Daoy (cell line): ENCODE measurements at places on chromosomes 2 and 18.

DNA sequence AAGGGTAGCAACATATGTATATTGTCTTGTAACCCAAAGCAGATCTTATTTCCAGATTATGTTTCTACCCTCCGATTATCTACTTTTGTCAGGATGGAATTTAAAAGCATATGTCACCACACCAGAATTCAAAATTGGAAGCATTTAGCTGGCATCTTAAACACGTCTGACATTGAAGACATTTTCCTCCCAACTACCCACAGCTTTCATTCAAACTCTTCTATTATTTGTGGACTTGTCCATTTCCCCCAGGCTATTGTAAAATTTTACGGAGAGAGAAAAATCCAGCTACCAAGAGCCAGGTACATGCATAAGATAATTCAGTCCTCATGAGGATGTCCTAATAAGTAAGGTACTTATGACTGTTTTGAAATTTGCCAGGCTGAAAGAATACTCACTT, 659.3 kb downstream of the LRRTM4 start:
- no peak for DNase-seq

- no peak for DNase-seq
Observed at GRCh38 chr2:129857200-129857599, 122.3 kb upstream of the RAB6C start.

GRCh38 chr2:178892751-178893625, 85.8 kb upstream of the TTN start:
- DNase-seq, result no peak

DNA sequence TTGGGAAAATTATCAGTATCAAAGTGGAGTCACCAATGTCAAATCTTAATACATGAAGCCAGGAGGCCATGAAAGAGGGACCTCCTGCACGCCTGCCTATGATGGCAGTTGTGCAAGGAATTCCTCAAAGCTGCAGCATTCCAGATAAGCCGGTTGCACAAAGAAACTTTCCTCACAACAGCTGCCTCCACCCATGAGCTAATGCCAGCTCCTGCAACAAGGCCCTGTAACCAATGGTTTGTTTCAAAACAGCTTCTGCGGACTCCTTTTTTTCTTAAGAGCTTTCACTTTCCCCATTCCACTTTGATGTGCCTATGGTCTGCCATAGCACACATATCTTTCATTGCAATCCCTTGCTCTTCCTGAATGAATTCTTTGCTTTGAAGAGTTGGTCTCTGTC, 22.4 kb downstream of the TMEM200C start:
- DNase-seq, result no peak

DNA sequence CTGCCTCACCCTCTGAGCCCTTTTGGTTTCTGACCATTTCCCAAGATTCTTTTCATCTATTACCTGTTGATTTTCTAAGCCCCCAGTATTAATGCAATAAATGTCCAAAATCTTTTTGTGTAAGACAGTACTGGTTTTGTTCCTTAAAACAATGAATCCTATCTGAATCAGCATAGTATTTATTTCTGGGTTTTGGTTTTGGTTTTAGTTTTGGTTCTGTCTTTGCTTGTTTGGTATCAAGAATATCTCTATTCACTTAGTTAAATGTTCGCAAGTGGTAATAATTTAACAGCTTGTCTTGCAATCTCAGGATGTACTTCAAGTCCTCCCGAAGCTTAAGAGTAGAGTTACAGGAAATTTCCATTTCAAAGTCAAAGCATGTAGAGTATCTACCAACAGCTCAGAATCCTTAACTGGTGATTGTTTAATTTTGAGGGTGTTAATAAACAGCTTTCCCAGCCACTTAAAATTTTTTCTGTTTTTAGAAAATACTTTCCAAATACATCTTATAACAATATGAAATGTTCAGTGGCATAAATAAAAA, 67.7 kb upstream of the NEDD4L start:
- DNase-seq, result no peak

DNA sequence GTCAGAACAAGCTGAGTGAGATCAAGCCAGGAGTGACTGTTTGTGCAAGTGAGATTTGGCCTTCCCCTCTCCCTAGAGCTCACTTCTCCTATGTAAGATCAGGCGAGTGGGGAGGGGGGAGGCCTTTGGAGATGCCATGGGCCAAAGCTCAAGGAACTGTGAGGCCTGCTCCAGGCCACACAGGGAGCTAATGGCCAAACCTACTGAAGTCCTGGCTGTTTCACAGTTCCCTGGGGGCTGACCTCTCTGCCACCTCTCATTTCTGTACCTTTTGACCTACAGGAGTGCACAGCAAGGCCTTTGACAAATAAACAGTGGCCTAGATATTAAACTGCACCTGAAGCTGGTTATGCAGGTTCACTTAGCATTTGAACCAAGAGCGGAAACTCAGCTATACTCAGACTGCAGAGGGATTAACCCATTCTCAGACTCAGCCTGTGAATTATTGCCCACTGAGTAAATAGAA, 235.0 kb upstream of the NT5C1B start:
- DNase-seq, result no peak

- DNase-seq, result no peak
Observed at GRCh38 chr18:961644-962355, 57.1 kb downstream of the ADCYAP1 start.

DNA sequence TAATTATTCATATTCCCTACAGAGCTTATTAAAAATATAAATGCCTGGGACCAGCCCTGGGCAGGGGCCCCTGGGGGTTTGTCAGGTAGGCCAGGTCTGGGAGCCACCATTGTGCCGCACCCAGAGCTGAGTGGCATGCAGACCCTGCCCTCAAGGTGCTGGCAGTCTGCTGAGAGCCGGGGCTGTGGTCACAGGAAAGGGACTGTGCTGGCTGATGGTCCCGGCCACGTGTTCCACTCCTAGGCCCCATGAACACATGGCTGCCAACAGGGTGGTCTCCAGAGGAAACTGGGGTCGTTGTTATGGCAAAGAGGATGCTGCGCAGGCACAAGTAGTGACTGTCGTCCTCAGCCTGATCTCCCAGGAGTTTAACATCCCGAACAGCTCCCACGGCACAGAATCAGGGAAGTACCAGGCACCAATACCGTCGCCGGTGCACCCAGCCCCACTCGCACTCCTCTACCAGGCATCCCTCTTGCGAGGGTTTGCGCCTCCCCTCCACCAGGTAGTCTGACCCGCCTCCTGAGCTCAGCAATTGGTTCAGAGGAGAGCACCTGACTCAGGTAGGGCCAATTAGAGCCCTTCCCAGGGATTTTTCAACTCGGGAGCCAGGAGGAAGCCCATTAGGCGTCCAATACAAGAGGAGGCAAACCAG, 39.2 kb upstream of the BIN1 start:
- DNase-seq, result no peak

GRCh38 chr2:96414161-96414710, 78.7 kb downstream of the NCAPH start:
- DNase-seq, result no peak

DNA sequence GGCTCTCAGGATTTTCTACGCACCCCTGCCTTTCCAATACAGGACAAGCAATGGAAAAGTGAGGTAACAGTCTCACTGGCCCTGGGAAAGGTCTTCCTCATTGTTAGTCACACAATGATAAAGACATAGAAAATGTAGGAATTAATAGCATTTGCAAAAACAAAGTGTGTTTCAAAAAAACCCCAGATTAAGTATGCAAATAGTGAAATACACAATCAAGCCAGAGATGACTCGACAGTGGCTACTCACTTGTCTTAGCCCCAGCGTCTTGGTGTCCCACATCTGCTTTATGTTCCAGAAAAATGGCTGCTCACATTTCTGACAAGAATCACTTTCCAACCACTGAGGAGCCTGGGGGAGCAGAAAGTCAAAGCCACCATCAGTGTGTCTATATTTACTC, 47.0 kb upstream of the AP1S3 start:
- no peak for DNase-seq

- DNase-seq, result peak; percentile 85
Observed at GRCh38 chr2:98465456-98466226, 21.0 kb downstream of the INPP4A start.

GRCh38 chr18:36191286-36191685, 4.0 kb downstream of the MOCOS start:
- no peak for DNase-seq

DNA sequence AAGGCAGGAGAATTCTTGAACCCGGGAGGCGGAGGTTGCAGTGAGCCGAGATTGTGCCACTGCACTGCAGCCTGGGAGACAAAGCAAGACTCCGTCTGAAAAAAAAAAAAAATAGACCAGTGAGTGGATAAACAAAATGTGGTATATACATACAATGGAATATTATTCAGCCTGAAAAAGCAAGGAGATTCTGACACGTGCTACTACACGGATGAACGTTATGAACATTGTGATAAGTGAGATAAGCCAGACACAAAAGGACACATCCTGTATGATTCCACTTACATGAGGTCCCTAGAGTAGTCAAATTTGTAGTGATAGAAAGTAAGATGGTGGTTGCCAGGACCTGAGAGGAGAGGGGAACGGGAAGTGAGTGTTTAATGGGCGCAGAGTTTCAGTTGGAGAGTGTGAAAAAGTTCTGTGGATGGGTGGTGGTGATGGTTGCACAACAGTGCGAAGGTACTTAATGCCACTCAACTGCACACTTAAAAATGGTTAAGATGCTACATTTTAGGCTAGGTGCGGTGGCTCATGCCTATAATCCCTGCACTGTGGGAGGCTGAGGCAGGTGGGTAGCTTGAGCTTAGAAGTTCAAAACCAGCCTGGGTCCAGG, 38.3 kb downstream of the NIFK start:
- no peak for DNase-seq

DNA sequence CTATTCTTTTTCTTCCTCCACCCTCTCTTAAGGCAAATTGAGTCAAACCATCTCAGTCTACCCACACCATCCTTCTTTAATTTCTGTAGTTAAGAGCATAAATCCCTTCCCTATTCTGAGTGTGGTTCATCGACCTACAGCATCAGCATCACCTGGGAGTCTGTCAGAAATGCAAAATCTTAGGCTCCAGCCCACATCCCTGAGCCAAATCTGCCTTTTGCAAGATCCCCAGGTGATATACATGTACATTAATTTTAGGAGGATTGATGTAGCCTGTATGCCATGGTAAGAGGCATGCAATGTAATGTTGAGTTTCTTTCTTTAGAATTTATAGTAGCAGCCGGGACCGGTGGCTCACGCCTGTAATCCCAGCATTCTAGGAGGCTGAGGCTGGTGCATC, 151.7 kb upstream of the TNP1 start:
- DNase-seq, result no peak

DNA sequence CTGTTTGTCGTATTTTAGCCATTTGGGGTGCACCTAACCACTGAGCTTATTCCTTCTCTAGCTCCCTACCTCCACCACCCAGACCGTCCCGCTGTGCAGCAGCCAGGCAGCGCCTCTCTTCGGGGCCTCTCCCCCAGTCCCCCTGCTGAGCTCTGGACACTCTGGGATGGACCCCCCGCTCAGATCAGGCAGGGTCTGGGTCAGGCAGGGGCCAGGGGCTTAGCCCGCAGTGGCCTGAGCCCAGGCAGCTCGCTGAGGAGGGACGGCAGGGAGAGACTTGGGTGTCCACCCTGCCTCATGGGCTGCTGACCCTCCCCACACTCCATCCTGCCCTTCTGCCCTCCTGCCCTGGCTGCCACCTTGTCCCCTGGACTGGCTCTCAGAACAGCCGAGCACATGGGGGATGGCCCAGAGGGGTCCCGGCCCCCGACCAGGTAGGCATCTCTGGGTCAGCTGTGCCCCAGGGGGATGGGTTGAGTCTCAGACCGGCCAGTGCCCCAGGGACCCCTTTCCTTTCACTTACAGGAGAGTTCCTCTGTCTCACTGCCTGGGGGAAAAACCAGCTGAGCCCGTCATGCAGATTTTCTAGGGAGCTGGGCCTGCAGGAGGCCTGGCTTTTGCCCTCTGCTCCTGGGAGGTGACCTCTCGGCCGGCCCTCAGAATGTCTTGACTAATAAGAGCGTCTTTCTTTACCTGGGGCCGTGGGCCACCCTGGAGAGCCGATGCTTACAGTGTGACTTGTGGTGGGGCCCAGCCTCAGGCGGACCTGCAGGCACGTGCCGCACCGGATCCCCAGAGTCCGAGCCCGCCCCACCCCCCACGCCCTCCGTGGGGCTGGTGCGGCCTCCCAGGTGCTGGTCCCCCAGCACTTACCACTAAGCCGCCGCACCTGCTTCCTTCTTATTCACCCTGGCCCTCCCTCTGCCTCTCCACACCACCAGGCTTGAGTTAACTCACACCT, 22.8 kb upstream of the PXDN start:
- DNase-seq, result no peak

GRCh38 chr2:217735899-217736298, 266.9 kb downstream of the TNS1 start:
- no peak for DNase-seq

- no peak for DNase-seq
Observed at GRCh38 chr2:99166218-99166617, 11.5 kb downstream of the LIPT1 start.

- no peak for DNase-seq
Observed at GRCh38 chr2:145194673-145195072, 674.8 kb upstream of the ZEB2 start.

DNA sequence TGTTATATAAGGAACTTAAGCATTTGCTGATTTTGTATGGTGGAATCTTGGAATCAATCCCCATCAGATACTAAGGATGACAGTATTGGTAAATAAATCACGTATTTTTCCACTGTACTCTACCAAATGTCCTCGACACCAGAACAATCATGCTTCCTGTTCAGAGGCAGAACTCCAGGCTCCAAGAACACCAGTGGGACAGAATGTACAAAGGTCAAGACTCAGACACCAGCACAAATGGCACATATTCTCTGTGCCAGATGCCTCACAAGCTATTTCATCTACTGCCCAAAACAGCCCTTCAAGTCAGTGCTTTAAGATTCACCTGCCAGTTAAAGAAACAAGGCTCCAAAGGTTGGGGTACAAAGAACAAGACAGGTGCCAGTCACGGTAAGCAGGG, 420.5 kb downstream of the STK39 start:
- no peak for DNase-seq

- DNase-seq, result no peak
Observed at GRCh38 chr2:19137433-19137832, 221.0 kb downstream of the OSR1 start.

DNA sequence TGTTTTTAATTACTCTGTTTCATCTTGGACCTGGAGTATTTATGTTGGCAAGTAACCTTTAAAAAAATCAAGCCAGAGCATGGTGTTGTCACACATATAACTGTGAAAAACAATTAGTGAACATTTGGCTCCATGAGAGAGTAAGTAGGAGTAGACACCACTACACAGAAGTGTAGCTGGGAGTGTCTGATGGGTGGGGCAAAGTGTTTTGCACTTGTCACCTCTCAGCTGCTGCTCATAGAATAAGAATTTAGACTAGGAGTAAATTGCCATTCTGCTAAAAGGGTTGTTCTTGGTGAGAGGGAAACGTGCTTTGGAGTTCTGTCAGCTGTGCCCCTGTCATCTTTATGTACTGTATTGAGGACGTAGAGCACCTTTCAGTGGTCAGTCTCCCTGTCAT, 114.5 kb downstream of the TTC27 start:
- no peak for DNase-seq
